Amniotic stem cell (primary cell): ENCODE measurements at places on chromosomes 1 and 21.

DNA sequence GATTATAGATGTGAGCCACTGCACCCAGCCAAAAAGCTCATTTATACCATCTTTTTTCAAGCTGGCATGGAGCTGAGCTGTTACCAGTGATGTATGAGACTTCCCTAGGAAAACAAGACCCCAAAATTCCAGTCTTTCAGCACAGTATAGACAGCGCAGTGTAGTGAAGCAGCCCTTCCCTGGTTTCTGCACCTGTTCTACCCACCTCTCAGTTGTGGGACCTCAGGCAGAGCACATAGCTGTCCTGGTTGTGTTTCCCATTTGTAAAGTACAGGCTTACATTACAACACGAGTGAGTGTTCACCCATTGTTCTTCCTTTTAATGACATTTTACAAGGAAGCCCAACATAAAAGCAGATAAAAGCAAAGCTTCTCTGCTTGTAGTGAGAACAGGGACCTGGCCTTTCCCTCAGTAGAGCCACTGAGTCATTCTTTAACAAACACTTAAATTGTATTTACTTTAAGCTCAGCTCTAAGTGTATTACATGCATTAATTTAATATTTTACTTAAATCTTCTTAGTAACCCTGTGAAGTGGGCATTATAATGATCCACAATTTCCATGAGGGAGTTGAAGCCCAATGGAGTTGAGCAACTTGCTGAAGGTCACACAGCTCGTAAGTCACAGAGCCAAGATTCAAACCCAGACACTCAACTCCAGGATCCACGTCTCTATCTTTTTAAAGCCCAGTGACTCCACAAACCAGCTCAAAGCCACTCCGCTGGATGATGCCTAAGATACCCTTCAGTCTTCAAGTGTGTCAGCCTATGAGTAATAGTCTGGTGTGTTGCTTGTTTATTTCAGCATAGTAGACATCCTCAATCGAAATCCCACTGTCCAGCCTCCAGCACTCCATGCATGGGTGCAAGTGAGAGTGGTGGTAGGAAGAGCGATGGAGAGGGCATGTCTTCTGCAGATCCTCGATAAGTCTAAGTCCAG, 40.5 kb upstream of the CAPZB start:
- DNase-seq, result no peak

DNA sequence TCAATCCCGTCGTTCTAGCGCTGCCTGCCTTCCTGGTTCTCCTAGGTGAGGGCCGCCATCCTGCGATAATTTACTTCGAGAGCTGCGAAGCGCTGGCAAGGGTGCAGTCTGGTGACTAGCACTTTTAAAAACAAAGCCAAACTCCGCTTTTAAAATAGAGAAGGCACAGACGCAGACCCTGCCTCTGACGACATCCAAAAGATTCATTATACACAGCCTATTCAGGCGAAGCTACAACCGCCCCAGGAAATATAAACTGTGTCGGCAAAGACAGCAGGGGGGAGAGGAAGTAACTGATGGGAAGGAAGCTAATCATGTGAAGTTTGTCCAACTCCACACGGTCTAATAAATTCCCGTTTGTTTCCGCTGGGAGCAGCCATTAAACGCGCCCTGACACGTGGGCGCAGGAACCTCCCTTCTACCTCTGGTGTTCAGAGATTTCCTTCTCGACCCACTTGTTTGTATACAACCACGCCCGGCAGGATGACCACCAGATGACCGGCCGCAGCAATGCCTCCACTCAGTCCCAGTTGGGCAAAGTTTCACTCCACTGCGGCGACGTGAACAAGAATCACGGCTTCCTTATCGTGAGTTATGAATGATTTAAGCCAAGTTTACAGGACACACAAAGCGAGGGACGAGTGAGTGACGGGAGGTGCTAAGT, 1.3 kb downstream of the GNG12 start:
- DNase-seq, result peak; percentile 47

DNA sequence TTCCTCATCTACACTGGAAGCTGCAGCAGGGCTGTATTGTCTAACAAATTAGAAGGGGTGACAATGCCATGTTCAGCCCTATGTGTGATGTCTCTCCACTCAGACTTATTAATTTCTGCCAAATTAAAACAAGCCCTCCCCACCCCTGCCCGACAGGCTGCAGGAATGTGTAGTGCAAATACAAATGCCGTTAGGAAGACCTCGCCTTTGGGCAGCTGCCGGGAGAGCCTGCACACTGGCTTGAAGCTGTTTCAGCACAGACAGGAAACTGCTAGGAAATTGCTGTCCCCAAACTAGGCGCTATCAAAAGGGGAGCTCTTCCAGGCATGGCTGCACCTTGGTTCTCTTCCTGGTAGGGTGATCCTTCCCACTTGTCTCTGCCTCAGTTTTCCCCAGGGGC, 135.2 kb downstream of the ELAVL4 start:
- DNase-seq, result no peak

- no peak for DNase-seq
Observed at GRCh38 chr1:54975356-54976108, 4.9 kb upstream of the TMEM61 start.

DNA sequence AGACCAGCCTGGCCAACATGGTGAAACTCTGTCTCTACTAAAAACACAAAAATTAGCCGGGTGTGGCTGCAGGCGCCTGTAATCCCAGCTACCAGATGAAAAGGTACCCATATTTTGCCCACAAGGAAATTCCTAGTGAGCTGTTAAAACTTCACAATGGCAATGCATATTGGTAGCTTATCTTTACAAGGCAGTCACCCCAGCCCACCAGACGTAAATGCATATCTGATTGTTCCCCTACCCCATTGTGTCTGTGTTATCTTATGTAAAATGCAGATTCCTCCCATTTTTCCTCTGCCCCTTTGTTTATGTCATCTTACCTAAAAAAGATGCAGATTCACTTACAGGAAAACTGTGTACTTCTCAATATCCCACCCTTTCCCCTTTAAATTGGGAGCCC, 103.1 kb upstream of the SLC2A1 start:
- DNase-seq, result no peak

DNA sequence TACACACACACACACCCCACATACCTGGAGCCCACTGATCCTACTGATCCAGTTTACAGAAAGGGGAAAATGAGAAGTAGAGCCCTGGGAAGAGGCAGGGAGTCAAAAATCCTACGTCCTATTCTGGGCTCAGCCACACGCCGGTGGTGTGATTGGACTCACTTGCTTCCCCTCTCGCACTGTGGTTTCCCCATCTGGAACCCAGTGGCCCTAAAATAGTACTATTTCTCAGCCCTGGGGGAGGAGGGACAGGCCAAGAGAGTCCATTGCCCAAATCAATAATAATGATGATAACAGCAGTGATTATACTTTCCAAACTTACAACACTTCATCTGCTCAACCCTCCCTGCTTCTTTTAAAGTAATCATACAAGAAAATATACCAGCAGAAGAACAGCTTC, 2.9 kb upstream of the PIGR start:
- DNase-seq, result no peak

- DNase-seq, result no peak
Observed at GRCh38 chr21:37450445-37450941, 83.9 kb downstream of the DYRK1A start.

DNA sequence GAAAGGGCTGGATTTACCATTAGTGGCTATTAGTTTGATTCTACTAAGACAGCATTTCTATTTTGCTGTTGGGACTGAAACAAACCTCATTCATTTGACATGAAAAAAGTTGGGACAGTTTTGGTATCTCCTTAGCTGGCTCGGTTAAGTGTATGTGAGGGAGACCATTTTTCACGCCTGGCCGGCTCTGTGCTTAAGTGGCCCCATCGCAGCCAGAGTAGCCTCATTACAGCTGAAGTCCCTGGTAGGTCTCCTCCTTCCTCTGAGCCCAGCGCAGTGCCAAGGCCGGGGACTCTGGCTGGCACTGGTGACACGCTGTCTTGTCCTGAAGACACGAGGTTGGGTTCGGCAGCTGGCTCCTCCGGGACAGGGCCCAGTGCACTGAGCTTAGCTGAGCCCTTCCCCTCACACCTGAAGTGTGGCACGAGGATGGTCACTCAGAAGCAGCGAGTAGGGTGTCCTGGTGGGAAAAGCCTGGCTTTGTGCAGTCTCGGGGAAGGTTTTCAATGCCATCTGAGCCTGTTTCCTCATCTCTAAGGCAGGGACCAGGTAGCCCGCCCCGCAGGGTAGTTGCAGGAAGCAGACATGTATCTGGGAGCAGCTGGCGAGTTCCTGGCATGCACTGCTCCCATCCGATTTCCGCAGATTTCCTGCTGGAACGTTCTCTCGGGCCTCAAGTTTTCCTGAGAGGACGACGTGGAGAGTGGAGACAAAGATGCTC, 196.5 kb downstream of the DYRK1A start:
- no peak for DNase-seq

DNA sequence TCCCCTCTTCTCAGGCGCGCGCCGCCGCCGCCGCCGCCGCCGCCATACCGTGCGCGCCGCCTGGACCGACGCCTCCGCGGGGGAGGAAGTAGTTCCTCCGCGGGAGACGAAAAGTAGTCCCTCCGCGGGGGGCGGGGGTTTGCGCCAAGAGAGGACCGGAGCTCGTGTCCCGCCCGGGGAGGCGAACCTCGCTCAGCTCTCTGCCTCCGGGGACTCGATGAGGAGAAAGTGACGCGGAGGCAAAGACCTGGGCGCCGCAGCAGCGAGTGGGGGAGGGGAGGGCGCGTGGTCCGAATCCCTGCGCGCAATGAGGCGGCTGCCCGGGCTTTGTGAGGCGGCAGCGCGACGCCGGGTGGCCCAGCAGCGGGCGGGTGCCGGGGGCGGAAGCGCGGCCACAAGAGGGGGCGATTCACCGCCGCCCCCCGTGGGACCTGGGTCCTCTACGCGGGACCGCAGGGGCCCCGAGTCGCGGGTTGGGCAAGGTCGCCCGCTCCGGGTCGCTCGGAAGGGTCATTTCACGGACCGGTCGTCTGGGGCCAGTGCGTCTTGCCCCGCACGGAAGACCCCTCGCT, at the start of gene BRWD1:
BRWD1 (minus strand) TSS at position 62 of the 572 bp plus-strand sequence. CDS start 141 bp downstream, outside the sequence.
- DNase-seq, result peak; percentile 72

DNA sequence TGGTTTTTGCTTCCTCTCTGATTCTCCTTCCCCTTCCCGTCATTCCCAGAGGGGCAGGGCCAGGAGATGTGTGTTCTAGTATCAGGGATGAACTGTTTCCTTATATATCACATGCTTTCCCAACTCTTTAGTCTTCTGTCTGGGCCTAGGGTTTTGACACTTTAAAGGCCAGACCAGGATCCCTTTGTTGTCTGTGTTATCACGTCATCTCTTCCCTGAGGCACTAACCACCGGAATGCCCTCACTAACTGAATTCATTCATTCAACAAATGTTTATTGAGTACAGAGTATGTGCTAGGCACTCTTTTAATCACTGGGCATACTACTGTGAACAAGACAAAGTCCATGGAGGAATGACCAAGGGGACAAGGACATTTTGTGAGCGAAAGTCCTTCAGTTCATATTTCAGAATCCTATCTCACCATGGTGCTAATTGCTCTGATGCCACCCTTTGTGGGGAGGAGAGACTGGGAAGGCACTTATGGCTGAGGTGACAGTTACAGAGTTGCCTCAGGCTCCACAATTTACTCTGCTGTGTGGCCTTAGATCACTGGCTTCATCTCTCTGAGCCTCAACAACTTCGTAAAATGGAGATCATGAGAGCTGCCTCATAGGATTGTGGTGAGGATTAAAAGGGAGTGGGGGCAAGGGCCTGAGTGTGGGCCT, 12.0 kb upstream of the ZNF362 start:
- DNase-seq, result no peak

GRCh38 chr1:21651214-21652042, 17.7 kb downstream of the RAP1GAP start:
- no peak for DNase-seq

DNA sequence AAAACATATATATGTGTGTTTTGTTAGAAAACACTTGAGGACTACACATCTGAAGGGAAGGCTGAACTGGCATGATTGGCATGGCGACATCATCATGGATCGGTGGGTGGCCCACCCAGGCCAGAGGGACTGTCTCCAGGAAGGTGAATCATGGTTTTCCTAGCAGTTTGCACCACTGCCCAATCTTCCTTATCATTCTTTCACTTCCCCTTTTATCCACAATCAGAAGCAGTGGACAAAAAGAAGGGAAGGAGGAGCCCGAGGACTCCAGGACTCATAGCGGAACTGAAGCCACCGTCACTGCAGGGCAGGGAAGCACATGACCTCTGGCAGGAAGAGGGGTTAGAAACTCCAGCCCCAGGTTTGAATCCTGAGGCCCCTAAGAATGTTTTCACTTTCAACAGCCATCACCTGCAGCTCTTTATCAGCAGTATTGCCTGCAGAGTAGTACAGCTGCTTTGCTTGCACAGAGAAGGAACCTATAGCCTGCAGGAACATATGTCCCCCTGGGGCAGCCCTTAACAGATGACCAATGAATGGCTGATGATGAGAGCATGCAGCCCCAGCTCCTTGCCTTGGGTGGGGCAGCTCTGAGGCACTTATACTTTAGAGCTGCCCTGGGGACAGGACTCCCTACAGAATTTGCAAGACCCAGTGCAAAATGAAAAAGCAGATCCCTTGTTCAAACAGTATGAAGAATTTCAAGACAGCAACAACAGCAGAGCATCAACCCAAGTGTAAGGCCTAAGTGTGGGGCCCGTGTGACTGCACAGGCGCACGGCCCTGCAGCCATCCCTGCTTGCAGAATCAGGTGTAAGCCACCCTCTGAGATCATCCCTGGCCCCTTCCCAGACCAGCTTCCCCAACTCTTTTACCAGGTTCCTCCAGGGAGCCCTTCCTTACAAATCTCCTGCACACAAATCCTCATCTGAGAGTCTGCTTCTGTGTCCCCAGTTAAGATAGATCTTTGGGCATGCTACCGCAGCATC, 241.8 kb upstream of the IRF2BP2 start:
- DNase-seq, result no peak

DNA sequence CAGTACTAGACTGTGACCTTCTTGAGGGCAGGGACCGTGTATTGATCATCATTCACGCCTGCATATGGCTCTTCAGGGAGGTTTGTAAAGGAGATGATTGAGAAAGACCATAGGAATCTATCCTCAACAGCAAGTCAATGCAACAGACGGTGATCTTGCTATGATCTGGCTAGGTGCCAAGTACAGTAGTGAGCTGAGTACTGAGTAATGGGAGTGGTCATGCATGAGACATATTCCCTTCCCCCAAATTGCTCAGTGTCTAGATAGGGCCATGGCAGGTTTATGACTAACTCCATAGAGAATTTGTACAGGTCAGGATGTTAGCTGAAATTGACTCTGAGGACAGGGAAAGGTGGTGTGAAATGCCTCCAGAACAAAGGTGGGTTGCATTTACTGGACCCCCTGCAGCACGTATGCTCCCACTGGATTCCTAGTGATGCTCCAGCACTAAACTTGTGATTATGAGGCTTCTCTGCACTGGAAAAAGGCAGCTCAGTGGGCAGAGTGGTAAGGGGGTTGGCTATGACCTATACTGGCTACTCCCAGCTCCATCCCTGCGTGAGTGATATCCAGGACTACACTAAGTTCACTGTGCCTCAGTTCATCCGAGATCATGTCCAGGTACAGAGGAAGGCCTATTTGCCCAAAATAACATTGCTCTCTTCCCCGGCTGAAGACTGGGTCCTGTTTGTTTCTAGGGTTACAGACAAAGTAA, 37.2 kb downstream of the KCNJ6 start:
- no peak for DNase-seq

DNA sequence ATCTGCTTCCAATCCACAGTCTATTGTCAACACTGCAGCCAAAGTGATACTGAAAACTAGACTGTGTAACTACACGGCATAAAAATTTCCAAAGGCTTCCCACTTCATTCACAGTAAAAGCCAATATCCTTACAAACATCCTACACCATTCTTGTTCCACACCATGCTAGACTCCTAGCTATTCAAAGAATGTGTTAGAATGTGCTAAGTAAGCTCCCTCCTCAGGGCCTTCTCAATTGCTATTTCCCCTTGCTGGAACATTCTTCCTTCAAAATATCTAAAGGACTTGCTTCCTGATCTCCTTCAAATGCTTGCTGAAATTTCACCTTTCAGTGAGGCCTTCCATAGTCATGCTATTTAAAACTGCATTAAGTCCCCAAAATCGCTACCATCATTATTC, 228.1 kb downstream of the AKT3 start:
- no peak for DNase-seq
